ENCODE measurements at places on chromosomes 1 and 21.

DNA sequence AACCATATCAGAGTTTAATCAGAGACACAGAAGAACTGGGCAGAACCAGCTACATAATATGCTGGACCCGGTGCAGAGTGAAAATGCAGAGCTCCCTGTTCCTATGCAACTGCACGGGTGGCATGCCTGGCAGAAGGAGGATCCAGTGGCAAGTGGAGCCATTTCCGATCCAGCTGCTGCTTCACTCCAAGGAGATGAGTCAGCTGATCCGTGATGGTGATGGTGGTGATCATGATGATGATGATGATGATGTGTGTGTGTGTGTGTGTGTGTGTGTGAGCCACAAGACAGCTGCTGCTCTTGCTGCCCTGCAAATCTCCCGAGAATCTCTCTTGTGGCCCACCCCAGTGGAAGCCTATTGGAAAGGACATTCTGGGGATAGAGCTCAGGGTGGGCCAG lies 133.0 kb downstream of the URB2 start:
- DNase-seq = no peak

- no peak for DNase-seq
Observed at GRCh38 chr1:174991473-174991872, 8.3 kb upstream of the CACYBP start.

DNA sequence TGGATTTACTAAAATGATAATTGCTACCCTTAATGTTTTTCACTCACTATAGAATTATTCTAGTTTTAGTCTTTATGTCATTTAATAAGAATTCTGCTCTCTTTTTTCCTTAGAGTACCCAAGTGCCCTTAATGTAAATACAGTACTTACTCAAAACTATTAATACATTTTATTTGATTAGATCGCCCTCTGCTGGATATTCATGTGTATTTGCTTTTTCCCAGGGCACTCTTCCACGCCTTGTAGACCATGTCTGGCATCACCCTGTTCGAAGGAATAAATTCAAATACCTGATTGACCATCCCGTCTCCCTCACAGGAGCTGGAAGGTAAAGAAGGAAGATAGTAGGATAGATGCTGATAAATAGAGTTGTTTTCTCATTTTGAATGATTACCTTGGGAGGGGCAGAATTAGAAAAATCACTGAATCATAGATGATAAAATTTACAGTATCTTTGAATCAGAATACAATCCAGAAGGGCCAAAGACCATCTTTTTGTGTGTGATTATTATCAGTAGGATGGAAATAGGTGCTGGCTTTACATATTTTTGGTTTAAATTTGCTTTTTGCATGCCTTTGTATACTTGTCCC lies 4.1 kb downstream of the AXDND1 start:
- DNase-seq = no peak

DNA sequence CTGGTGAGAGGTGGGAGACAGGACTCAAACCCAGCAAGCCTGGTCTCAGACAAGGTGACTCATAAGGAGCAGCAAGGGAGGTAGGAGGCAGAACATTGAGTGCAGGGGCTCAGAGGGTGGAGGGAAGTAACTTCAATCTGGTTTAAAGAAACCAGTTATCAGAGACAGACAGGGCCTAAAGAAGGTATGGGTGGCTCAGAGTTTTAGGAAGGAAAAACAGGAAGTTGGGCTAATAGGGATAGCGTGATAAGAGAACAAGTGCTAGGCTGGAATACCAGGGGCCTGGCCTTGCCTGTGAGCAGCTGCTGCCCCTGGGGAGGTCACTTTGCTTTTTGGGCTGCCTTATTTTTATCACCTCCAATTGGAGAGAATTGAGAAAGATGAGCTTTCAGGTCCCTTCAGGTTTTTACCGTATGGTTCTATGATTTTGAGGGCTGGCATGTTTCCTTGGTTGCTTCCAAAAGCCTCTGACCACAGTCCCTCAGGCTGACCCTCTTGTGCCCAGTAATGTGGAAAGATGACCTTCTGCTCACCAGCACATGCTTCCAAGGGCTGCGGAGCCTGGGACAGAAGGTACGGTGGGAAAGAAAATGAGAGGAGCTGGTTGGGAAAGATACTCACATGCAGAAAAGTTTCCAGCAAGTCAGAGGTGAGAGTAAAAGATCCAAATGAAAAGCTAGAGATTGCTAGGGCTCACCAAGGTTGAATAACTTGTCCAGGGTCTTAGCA lies 77.0 kb downstream of the DDR2 start:
- DNase-seq = no peak

DNA sequence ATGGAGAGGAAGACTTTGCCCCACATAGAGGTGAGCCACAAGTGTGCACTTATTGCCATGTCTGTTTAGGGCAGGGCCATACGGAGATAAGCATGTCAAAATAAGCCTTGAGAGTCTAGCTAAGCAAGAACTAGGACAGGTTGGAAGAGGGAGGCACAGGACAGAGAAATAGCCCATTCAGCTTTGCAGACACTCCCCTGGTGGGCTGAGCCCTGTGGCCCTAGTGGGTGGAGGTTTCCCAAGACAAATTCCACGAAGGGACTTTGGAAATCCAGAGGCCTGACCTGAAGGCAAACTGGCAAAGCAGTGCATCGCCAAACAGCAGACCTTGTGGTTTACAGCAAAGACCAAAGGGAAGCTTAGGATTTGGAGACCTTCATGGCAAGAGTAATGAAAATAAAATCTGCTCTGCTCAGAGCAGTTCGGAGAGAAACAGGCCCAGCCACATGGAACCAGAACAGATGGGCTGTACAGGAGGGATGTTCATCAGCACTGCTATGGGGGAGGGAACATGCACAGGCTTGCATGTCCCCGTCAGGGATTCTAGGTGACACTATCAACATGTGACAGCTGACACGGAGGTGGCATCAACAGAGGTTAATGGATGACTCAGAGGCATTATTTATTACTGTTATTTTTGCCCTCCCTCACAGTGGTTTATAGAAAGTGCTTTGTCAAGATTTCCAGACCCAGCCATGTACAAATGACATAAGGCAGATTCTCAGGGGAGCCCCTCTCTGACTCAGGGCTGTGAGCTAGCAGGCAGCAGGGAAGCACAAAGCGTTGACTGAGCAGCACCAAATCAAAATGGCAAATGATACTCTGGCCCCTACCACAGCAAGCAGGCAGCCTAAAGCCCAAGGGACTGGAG lies 90.1 kb upstream of the IRF2BP2 start:
- DNase-seq = no peak

GRCh38 chr1:230173187-230173975 lies 106.3 kb downstream of the GALNT2 start:
- DNase-seq = no peak

- no peak for DNase-seq
Observed at GRCh38 chr1:12142141-12142823, 24.5 kb upstream of the TNFRSF1B start.

DNA sequence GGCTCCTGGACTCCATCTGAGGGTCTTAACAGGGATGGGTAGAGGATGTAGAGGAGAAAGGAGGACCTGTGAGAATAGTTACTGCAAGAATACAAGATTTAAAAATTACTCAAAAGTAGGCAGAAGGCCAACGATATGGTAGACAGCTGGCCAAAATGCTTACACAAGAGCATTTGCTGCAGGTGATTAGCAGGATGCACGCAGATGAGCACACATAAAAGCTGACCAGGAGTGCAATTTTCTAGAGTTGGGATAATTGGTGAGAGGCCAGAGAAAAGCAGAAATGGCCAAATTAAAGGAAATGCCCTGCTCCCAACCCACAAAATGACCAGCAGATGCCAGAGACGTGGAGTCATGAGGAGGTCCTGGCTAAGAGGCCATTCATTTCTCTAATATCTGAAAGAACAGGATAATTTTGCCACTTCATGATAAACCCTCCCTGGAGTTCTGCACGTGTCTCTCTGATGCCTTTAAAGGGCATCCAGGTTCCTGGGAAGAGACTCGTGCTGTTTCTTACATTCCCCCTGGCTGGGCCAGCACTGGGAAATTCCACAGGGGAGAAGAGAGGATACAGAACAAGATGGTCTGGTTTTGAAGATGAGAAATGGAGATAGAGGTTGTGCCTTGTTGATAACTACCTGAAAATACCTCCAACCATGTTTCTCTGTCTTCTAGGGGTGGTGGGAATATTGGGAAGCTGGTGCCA lies 62.3 kb upstream of the KCNA3 start:
- DNase-seq = no peak

DNA sequence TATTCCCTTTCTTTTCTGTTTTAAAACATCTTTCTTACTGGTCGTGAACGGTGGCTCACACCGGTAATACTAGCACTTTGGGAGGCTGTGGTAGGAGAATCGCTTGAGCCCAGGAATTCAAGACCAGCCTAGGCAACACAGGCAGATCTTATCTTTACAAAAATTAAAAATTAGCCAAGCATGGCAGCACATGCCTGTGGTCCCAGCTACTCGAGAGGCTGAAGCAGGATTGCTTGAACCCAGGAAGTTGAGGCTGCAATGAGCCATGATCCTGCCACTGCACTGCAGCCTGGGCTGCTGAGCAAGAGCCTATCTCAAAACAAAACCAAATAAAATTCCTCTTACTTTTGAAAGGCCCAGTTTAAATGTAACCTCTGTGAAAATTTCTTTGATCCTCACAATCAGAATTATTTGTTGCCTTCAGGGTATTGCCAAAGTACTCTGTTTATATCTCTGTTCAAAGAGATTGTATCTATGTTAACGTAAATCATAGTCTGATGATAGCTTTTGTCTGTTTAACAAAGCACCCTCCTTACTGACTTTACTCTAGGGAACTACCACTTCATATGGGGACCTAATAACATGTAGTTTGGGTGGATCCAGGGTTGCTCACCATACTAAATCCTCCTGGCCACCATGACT lies 71.6 kb downstream of the RERE start:
- DNase-seq = no peak

- DNase-seq = no peak
Observed at GRCh38 chr1:214997685-214998084, 84.9 kb upstream of the KCNK2 start.

DNA sequence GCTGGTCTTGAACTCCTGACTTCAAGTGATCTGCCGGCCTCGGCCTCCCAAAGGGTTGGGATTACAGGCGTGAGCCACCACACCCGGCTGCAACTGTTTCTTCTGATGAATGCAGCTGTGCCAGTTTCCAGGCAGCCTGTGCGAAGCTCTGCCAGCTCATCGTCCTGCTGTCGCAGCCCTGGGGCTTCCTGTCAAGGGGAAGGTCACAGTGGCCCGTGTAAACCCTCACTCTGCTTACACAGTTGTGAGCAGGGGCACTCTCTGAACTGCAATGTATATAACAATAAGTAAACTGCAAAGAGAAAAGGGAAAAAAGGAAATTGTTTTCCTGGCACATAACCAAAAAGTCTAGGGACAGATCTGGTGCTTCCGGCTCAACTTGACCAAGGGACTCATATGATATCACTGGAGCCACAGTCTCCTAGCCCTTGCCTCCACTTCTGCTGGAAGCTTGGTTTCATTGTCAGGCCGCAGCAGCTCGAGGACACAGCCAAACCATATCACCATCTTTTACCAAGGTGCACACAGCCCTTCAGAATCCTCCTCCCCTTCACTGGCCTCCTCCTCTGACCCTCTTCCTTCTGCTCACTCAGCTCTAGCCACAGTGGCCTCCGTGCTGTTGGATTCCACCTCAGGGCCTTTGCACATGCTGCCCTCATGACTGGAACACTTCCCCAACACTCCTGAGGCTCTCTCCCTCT lies 22.8 kb upstream of the LBR start:
- DNase-seq = no peak

- DNase-seq = no peak
Observed at GRCh38 chr1:150299716-150300115, 6.1 kb downstream of the MRPS21 start.

DNA sequence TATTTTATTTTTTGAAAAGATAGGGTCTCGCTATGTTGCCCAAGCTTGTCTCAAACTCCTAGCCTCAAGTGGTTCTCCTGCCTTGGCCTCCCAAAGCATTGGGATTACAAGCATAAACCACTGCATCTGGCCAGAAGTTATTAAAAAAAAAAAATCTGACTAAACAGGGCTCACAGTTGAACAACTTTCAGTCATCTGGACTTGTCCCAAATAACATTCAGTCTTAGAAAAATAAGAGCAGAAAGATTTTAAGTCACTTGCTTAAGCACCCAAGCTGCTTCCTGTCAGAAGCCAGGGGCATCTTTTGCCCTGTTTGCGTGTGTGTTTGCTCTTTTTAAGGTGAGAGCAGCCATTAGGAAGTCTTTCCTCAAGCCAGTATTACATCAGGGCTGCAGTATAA lies 286.8 kb downstream of the LMO4 start:
- no peak for DNase-seq

DNA sequence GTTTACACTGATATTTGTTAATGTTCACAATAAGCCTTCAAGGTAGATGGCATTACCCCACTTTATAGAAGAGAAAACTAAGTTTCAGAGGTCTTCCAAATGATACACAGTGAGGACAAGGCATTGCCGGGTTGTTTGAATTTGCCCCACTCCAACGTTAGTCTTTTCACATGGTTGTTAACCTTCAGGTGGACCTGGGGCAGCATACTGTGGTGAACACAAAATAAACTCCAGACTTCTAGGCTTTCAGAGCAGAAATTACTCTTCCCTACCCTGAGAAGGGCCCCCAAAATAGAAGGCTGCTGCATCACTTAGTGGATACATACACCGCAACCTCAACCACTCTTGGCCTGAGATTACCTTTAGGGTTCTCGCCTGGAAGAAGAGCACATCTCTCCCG lies 3.4 kb upstream of the KHDRBS1 start:
- no peak for DNase-seq

- no peak for DNase-seq
Observed at GRCh38 chr1:93766451-93766850, 84.8 kb upstream of the BCAR3 start.

DNA sequence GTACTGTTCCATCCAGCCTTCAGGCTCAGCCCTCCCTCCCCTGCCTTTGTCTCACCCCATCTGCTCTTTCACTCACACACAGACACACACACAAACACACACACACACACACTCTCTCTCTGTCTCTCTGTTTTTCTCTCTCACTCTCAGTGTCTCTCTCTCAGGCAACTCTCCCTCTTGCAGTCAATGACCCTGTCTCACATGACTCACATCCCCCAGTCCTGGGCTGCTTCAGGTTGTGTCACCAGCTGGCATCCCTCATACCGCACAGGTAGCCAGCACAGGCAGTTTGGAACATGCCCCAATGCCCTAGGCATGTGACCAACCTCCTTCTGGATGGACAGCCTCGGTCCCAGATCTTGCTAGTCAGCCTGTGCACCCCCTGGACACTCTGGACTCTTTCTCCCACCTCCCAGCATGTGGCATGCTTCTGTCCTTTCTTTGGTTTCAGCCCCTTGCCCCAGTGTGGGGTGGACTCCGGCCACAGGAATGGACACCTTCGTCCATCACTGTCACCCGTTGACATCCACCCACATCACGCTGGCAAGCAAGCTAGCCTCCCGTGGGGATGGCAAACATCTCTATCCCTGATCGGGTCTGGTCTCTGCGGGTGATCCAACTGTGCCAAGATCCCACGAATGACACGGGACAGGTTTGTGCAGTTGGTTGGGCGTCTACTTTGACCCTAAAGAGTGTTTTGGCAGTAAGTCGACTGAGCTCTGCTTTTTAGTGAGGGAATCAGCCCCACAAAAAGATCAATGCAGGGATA lies 23.4 kb upstream of the FCGR2A start:
- no peak for DNase-seq

GRCh38 chr21:21682172-21682571 lies 684.0 kb downstream of the NCAM2 start:
- DNase-seq = no peak
